Esophagus muscularis mucosa (tissue), 4 donors: ENCODE measurements at places on chromosomes 1 and 21. TPM values are rescaled to one million over a fixed set of nuclear protein-coding genes. Genes with fewer than 3 reads are reported as not detected.

DNA sequence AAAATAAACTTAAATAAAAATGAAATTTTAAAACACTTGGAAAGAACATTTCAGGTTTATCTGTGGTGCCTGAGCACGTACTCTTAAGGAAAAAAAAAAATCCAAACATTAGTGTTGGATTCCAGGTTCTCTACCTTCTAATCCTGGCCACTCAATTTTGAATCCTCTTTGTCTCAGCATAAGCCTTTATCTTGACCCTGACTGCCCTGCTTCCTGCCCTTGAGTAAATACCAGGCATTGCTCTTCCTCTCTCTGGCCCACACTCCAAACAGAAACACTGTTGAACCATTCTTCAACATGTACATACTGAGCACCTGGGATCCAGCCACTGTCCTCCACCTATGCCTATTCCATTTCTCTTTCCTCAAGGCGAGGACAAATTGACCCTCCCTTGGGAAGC lies 11.4 kb upstream of the VANGL1 start:
- no peaks in the 10 kb centered on the region for H3K4me1 ChIP-seq
- no peaks in the 10 kb centered on the region for H3K36me3 ChIP-seq
- H3K27me3 ChIP-seq: no peaks in the 10 kb centered on the region
- H3K4me3 ChIP-seq: no peak overlapping the region

- peak overlapping the region; percentile 77 for H3K27ac ChIP-seq
- H3K36me3 ChIP-seq: no peaks in the 10 kb centered on the region
- DNase-seq: no peak
Measured at GRCh38 chr1:209768354-209768774, 12.5 kb downstream of the TRAF3IP3 start.

The S100A1 gene
- 4.3 TPM for total RNA-seq

DNA sequence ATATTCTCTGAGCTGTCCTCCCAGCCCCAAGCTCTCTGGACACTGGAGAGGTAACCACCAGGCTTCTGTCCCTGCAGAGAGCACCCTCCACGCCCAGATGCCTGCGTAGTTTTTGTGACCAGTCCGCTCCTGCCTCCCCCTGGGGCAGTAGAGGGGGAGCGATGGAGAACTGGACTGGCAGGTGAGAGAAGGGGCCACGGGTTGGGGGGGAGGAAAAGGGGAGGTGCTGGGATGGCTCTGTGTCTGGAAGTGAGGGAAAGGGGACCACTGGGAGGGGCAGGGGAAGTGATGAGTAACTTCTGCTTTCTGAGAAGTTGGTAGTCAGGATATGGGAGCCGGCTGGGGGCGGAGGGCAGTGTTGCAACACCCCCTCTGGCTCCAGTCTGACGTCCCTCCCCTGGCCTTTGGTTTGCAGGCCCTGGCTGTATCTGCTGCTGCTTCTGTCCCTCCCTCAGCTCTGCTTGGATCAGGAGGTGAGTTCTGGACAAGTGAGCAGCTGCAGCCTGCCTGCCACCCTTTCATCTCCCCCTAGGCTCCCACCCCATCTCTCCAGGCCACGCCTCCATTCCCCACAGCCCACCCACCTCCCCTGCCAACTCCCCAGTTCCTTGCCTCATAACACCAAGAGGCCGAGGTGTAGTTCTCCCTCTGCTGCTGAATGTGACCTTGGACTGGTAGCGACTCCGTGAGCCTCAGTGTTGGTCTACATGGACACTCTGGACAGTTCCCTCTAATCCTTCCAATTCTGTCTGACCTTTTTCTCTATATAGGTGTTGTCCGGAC lies 3.1 kb downstream of the ADAMTSL4 start:
- peaks cover 72% of the 10 kb centered on the region for H3K4me1 ChIP-seq
- DNase-seq: peak; percentile 98
- H3K4me3 ChIP-seq: peak overlapping the region; percentile 6
- peaks cover 6% of the 10 kb centered on the region for H3K36me3 ChIP-seq
- H3K27me3 ChIP-seq: no peaks in the 10 kb centered on the region
- H3K27ac ChIP-seq: peak overlapping the region; percentile 95

DNA sequence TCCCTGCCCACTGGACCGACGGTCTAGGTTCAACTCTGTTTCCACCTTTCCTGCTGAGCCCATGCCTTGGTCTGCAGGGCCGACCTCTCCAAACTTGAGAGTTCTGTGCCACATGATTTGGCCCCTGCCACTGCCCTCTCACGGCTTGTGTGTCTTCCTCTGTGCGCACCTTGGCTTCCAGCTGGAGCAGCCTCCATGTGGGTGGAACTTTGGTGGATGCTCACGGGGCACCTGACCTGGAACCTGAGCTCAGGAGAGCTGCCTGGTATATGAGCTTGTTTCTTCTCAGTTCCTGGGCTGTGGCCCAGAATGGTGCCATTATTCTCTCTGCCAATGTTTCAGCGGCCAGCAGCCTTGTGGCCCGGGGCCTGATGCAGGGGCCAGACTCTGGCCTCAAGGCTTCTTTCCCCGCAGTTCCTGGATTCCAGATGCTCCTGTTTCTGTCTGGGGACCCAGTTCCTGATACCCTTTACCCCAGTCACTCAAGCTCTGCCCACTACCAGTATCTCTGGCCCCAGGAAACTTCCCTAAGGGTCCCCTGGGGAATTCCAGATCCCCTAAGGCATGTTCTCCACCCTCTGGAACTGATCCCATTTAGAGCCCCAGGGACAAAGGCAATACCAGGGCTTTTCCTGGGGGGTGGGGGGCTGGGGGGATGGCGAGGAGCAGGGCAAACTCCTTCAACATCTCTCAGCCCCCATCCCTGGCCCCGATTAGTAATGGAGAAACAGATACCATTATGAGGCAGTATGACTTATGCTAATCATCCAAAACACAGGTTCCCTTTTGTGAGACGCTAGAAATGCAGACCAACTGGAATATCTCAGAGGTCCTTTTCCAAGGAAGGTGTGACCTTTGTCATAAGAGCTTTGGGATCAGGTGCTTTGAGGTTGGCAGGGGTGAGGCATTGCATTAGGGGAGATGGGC lies 11.1 kb downstream of the QSOX1 start:
- H3K4me3 ChIP-seq: no peak overlapping the region
- peak overlapping the region; percentile 67 for H3K27ac ChIP-seq
- no peaks in the 10 kb centered on the region for H3K27me3 ChIP-seq

DNA sequence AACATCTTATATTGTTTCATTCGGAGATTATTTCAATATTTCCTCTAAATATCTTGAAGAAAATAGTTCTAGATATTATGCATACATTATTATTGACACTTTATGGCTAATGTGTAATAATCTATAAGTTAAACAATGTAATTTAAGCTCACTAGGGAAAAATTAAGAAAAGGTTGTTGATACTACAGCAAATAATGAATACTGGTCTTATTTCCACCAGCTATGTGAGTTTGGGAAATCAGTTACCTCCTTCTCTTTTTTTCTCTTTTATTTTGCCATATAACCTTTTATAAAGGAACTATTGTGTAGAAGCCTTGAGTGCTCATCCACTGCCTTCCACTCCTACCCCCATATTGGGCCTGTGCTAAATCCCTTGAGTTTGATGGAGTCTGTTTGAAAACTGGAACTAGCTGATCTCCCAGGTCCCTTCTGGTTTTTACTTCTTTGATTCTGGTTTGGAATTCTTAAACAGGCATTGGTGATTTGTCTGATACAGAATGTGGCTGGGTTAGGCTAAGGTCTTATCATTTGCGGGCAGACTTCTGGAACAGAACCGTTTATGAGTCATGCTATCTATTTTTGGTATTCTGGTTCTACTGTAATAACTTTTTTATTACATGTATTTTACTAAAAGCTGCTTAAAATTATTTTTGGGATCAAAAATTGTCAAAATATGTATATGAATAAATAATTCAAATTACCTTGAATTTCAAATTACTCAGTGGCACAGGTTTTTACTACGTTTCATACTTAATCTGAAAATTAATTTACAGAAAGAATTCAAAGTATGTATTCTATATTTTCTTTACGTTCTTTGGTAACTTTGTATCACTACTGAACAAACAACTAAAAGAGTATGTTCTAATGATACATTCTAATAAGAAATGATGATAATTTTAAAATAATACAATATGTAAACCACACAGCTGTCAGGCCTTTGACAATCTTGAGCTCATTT lies 5.0 kb upstream of the CDC14A start:
- no peak overlapping the region for H3K27ac ChIP-seq
- no peaks in the 10 kb centered on the region for H3K36me3 ChIP-seq
- no peaks in the 10 kb centered on the region for H3K27me3 ChIP-seq
- no peak for DNase-seq
- H3K4me3 ChIP-seq: no peak overlapping the region

GRCh38 chr21:42563686-42564085 lies 50.0 kb downstream of the SLC37A1 start:
- H3K4me3 ChIP-seq: no peak overlapping the region
- peaks cover 84% of the 10 kb centered on the region for H3K36me3 ChIP-seq
- H3K27me3 ChIP-seq: no peaks in the 10 kb centered on the region

DNA sequence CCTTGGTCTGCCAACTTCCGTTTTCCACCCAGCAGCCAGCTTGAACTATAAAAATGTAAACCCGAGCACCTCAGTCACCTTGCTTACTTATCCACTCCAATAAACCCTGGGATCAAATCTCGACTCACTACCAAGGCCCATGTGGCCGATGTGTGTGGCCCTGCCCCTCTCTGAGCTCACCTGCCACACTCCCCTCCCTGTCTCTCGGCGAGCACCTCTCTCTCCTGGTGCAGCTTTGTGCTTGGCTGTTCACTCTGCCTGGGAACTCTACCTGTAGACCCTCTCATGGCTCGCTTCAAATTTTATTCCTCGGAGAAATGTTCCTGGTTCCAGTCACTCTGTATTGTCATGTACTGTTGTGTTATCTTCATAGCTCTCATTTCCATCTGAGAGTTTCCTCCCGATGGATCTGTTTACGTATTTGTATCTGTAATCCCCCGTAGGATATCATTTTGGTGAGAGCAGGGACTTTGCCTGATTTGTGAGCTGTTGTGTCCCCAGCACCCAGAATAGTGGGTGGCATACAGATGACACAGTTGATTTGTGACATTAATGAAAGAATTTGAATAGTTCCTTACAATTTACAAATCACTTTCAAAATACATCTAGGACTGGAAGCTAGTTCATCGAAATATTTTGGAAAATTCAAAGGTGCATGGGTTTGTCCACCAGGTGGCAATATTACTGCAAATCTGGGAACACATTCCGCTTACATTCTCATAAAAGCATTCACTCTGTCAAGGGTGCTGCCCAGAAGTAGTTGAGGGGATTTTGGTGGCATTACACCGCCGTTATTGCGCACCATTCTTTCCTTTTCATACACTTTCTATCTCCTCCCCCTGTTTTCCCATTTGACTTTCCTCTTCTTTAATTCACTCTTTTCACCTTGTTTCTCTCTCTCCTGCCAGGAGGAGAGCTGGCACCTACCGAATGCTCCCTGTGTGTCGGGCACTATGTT lies 95.3 kb downstream of the ABCA4 start:
- no peak overlapping the region for H3K4me3 ChIP-seq
- no peaks in the 10 kb centered on the region for H3K27me3 ChIP-seq
- no peak overlapping the region for H3K27ac ChIP-seq
- H3K4me1 ChIP-seq: no peaks in the 10 kb centered on the region
- no peaks in the 10 kb centered on the region for H3K36me3 ChIP-seq
